ENCODE measurements at places on chromosomes 3 and 15. TPM values are rescaled to one million over a fixed set of nuclear protein-coding genes. Genes with fewer than 3 reads are reported as not detected.

DNA sequence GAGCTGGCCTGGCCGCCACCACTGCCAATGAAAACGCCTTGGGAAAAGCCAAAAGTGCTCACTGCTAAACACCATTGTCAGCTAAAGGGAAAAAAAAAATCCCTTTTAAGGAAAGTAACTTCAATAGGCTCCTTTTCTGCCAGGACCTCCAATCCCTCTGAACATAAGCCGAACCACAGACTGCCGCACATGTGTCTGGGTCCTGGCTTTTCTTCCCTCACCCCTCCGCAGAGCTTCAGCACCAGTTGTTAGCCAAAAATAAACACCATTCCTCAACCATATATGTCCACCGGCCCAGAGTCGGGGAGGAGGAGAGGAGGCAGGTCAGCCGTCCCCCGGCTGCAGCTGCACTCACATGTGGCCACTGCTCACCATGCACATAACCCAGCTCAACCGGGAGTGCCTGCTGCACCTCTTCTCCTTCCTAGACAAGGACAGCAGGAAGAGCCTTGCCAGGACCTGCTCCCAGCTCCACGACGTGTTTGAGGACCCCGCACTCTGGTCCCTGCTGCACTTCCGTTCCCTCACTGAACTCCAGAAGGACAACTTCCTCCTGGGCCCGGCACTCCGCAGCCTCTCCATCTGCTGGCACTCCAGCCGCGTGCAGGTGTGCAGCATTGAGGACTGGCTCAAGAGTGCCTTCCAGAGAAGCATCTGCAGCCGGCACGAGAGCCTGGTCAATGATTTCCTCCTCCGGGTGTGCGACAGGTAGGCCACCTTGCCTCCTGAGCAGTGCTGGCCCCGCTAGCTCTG, at the start of gene FBXL22:
FBXL22 (plus strand) TSS at position 350 of the 753 bp plus-strand sequence; CDS start at position 356, 6 bp downstream.
- DNase-seq: no peak

DNA sequence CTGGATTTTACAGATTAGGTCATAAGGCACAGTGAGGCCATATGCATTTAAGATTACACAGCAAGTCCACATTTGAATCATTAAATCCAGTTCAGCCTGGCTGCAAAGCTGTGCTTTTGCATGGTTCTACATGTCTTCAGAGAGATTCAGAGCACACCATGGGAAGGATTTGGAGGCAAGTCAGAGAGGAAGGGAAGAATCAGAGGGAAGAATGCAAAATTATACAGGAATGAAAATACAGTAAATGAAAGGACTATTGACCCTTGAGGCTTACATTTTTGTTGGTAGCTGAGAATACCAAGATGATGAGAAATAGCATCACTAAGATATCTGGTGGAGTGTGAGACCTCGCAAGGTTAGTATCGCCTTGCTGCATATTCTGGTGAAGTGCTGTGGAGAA, 13.9 kb downstream of the FILIP1L start:
- no peak for DNase-seq

DNA sequence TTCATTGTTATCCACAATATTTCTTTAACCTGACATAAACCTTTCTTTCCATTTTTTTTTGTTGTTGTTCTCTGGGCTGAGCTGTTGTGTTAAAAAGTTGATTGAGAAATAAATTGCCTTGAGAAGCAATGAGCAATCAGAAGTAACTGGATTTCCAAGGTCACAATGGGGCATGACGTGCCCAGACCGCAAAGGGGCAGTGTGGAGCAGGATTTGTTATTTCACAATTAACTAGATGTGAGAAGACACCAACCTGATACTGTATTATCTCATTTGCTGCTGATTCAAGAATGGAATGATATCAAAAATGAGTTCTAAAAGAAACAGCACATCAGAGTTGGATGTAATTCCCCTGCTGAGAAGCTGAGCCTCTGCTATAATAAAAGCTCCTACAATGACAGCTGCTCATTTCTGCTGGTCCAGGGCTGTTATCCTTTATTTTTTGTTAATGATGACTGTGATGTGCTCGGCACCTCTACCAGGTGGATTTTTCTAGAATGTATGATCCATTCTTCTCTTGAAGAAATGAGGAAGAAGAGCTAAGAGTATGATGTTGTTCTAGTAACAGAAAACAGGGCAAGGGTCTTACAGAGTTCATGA, 28.1 kb downstream of the CPNE4 start:
- DNase-seq: no peak

SPINK8 gene
- total RNA-seq: not detected

TP63 gene
- total RNA-seq: not detected

GOLGA8A gene
- total RNA-seq: 23.6 TPM

ACAN gene
- 0.38 TPM for total RNA-seq

Measured in Peyer's patch (tissue), 4 donors.